Ovary (tissue), 10 donors: ENCODE measurements at places on chromosomes 11 and 22. TPM values are rescaled to one million over a fixed set of nuclear protein-coding genes. Genes with fewer than 3 reads are reported as not detected.

GRCh38 chr22:49564666-49565515, 262.8 kb downstream of the BRD1 start:
- H3K27ac ChIP-seq = no peak overlapping the region
- no peaks in the 10 kb centered on the region for H3K4me1 ChIP-seq
- H3K27me3 ChIP-seq = no peaks in the 10 kb centered on the region
- DNase-seq = peak; percentile 10
- no peaks in the 10 kb centered on the region for H3K36me3 ChIP-seq

DNA sequence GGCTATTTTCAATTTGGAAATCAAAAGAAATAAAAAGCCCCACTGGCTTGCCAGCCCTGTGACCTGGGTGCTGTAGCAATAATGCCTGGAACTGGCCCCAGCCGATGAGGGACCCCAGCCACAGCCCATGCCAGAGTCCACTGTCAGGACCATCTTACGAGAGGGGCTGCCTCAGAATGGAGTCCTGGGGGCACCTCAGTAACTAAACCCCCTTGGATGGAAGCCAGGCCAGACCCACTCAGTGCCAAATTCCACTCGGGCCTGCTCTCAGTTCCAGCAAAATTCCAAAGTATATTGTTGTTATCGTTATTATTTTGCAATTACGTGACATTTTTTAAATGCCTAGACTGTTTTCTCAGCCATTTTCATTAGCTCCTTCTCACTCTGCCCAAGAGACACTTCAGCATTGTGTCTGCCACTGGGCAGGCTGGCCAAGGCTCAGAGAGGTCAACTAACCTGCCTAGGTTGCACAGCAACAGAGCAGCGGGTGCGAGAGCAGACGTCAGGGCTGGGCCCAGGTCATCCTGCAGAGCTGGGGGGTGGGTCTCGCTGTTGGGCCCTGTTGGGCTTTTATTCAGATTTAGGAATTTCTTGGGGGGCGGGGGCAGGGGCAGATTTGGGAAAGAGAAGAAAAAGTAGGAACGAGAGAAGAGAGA, 19.5 kb downstream of the CDKN1C start:
- H3K4me1 ChIP-seq = no peaks in the 10 kb centered on the region
- H3K4me3 ChIP-seq = no peak overlapping the region
- no peak overlapping the region for H3K27ac ChIP-seq
- DNase-seq = no peak
- H3K36me3 ChIP-seq = no peaks in the 10 kb centered on the region

DNA sequence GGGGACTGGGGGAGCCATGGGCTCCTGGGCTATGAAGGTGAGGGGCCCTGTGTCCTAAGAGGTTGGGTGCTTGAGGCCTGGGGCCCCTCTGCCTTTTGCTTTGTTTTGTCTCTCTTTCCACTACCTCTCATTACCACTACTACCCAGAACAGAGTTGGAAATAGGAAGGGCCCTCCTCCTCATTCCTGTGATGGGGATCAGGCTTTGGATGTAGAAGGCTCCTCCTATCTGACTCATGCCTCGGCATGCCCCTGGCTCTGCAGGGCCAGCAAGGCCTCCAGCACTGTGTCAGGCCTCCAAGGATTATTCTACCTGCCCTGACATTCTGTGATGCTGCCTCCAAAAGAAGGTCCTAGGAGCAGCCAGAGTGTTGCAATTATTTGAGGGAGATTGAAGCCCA, 766 bp downstream of the IZUMO1R start:
- DNase-seq = peak; percentile 40
- no peaks in the 10 kb centered on the region for H3K27me3 ChIP-seq
- no peak overlapping the region for H3K4me3 ChIP-seq

DNA sequence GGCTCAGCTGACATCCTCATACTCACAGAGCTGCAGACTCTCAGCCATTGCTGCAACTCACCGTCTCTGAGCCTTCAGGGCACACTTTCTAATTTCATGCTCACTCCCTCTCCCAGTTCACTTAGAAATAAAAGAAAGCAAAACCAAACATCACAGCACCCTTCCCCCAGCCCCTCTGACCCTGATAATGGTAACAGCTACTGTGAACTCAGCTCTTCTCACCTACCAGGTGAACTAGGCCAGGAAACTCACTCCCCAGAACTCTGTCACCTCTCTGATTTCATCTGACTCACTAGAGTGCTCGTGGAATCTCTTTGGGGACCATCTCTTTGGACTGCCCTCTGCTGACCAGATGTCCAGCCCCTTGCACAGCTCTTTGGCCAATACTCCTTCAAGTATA, 14.5 kb upstream of the PARVA start:
- H3K27ac ChIP-seq = no peak overlapping the region
- H3K27me3 ChIP-seq = no peaks in the 10 kb centered on the region
- H3K4me1 ChIP-seq = no peaks in the 10 kb centered on the region
- H3K36me3 ChIP-seq = no peaks in the 10 kb centered on the region

DNA sequence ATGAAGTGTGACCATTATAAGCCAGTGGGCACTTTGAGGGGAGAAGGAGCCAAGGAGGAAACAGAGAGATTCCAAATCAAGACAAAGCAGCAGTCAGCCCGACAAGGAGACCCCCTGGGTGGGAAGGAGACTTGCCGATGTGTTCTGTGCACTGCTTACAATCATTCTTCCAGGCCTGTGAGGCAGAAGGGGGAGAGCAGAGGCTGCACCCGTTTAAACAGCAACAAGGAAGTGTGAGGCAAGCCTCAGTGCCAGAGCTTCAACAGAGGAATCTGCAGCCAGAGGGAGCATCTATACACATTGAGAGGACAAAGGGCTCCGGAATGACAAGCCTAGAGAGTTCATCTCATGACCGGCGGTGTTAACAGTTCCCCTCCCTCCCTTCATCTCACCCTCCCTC, 121.1 kb downstream of the NXPE2 start:
- no peak for DNase-seq
- H3K4me1 ChIP-seq = no peaks in the 10 kb centered on the region
- H3K27ac ChIP-seq = no peak overlapping the region
- H3K36me3 ChIP-seq = no peaks in the 10 kb centered on the region
- no peak overlapping the region for H3K4me3 ChIP-seq

- H3K4me1 ChIP-seq = no peaks in the 10 kb centered on the region
- H3K36me3 ChIP-seq = no peaks in the 10 kb centered on the region
- H3K4me3 ChIP-seq = no peak overlapping the region
- DNase-seq = no peak
- no peak overlapping the region for H3K27ac ChIP-seq
- H3K27me3 ChIP-seq = no peaks in the 10 kb centered on the region
These were observed 19.9 kb downstream of the TRIOBP start for GRCh38 chr22:37716708-37717107.

- no peaks in the 10 kb centered on the region for H3K36me3 ChIP-seq
- H3K27ac ChIP-seq = no peak overlapping the region
- DNase-seq = no peak
- no peak overlapping the region for H3K4me3 ChIP-seq
- no peaks in the 10 kb centered on the region for H3K4me1 ChIP-seq
These were observed 33.5 kb upstream of the FAM181B start for GRCh38 chr11:82767123-82767522.

GRCh38 chr11:125173556-125173955, 9.0 kb downstream of the PKNOX2 start:
- no peak overlapping the region for H3K27ac ChIP-seq
- no peaks in the 10 kb centered on the region for H3K27me3 ChIP-seq
- no peak for DNase-seq
- no peak overlapping the region for H3K4me3 ChIP-seq
- H3K4me1 ChIP-seq = peaks cover 29% of the 10 kb centered on the region
- no peaks in the 10 kb centered on the region for H3K36me3 ChIP-seq

GRCh38 chr22:37674951-37675929, at the start of gene LGALS1:
Gene LGALS1 (plus strand): TSS chr22:37675636. CDS start chr22:37675703, 67 bp downstream.
- peak within 1 kb of the TSS; percentile 47 for H3K27ac ChIP-seq
- peak within 1 kb of the TSS; percentile 58 for H3K4me3 ChIP-seq
- H3K27me3 ChIP-seq = no peaks in the 10 kb centered on the region
- H3K36me3 ChIP-seq = no peaks in the 10 kb centered on the region

GRCh38 chr22:30276039-30276438, 9.4 kb upstream of the OSM start:
- H3K36me3 ChIP-seq = no peaks in the 10 kb centered on the region
- DNase-seq = no peak
- H3K4me3 ChIP-seq = no peak overlapping the region
- H3K27ac ChIP-seq = no peak overlapping the region
- no peaks in the 10 kb centered on the region for H3K27me3 ChIP-seq
- no peaks in the 10 kb centered on the region for H3K4me1 ChIP-seq

- no peaks in the 10 kb centered on the region for H3K27me3 ChIP-seq
- DNase-seq = no peak
- no peak overlapping the region for H3K27ac ChIP-seq
- H3K4me1 ChIP-seq = no peaks in the 10 kb centered on the region
- H3K36me3 ChIP-seq = no peaks in the 10 kb centered on the region
- no peak overlapping the region for H3K4me3 ChIP-seq
These were observed 62.3 kb upstream of the ANO5 start for GRCh38 chr11:22130462-22131053.

- no peaks in the 10 kb centered on the region for H3K36me3 ChIP-seq
- no peaks in the 10 kb centered on the region for H3K4me1 ChIP-seq
- no peak overlapping the region for H3K27ac ChIP-seq
- H3K27me3 ChIP-seq = no peaks in the 10 kb centered on the region
- H3K4me3 ChIP-seq = no peak overlapping the region
These were observed 1379.0 kb downstream of the LRRC4C start for GRCh38 chr11:40080434-40080833.

DNA sequence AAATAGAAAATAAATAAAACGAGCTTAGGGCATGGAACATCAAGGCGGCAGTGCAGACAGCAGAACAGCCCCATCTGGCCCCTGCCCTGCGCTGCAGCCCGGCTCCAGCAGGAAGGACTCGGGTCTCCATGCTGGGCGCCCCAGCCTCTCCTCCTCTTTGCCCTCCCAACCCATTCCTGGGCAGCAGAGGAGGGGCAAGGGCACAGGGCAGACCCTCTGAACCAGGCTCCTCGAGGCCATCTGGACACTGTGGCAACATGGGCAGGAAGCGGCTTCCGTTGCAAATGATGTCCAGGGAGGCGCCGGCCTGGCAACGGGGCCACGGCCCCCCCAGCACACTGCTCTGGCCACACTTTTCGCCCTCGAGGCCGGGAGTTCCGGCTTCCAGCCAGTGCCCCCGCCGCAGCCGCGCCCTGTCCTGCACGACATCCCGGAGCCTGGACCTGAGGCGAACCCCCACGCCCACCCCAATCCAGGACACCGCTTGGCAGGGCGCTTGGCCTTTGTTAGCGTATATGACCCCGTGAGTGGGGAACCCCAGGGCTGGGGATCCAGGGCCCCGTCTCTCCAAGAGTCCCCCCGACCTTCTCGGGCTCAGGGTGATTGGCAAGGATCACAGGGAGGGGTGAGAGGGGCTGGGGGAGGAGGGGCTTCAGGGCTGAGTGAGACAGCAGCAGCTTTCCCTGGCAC, 192.1 kb downstream of the IGLL1 start:
- H3K27ac ChIP-seq = no peak overlapping the region
- H3K4me3 ChIP-seq = no peak overlapping the region
- H3K36me3 ChIP-seq = no peaks in the 10 kb centered on the region
- DNase-seq = no peak
- H3K27me3 ChIP-seq = no peaks in the 10 kb centered on the region

PHRF1 gene
- 28.8 TPM for total RNA-seq

OR52I2 gene
- not detected for total RNA-seq

DNA sequence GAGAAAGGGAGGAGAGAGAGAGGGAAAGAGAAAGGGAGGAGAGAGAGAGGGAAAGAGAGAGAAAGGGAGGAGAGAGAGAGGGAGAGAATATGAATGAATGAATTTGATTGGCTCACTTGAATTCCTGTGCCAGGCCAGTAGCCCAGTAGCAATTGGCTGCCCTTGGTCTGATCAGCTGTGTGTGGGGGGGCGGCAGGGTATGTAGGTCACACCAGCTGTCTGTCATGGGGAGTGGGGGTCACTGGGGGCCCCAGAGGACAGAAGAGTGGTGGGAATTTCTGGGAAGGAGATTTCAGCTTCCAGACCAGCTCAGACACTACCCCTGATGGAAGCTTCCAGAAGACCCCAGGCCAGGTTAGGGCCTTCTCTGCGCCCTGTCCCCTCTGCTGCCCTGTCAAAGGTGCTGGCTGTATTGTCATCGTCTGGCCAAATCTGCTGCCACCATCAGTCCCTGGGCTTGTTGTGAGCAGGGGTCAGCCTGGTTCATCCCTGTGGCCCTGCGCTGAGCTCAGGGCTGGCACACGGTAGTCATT, 21.1 kb downstream of the MPPED1 start:
- no peaks in the 10 kb centered on the region for H3K4me1 ChIP-seq
- H3K27me3 ChIP-seq = no peaks in the 10 kb centered on the region
- no peak overlapping the region for H3K4me3 ChIP-seq
- no peaks in the 10 kb centered on the region for H3K36me3 ChIP-seq
